Dermis lymphatic vessel endothelial cell (primary cell): ENCODE measurements at places on chromosomes 7 and 10. TPM values are rescaled to one million over a fixed set of nuclear protein-coding genes. Genes with fewer than 3 reads are reported as not detected.

The MPP7 gene
- total RNA-seq = 2.8 and 7.4 TPM in 2 replicates

The SPAM1 gene
- not detected in 2 replicates for total RNA-seq

The MSMB gene
- total RNA-seq = not detected in 2 replicates

The TMEM270 gene
- total RNA-seq = not detected in 2 replicates

The RNF32 gene
- total RNA-seq = 0.17 and 0.43 TPM in 2 replicates

The CUZD1 gene
- 0.11 and 0.17 TPM in 2 replicates for total RNA-seq

The SORCS1 gene
- total RNA-seq = not detected in 2 replicates

The ASB10 gene
- not detected in 2 replicates for total RNA-seq

The FKBP6 gene
- not detected in 2 replicates for total RNA-seq

The PSMG3 gene
- 14.8 and 19.0 TPM in 2 replicates for total RNA-seq

The ACBD7 gene
- 0.52 and 0.76 TPM in 2 replicates for total RNA-seq

The ASAH2 gene
- total RNA-seq = 0.60 and 0.65 TPM in 2 replicates

The ECHS1 gene
- 57.6 and 67.6 TPM in 2 replicates for total RNA-seq

The IDI2 gene
- total RNA-seq = not detected in 2 replicates
